ENCODE measurements at places on chromosomes 3 and 15.

GRCh38 chr15:49621401-49621811, 558 bp downstream of the DTWD1 start:
- no peak for DNase-seq

GRCh38 chr3:23574822-23575315, 230.9 kb upstream of the UBE2E1 start:
- no peak for DNase-seq

DNA sequence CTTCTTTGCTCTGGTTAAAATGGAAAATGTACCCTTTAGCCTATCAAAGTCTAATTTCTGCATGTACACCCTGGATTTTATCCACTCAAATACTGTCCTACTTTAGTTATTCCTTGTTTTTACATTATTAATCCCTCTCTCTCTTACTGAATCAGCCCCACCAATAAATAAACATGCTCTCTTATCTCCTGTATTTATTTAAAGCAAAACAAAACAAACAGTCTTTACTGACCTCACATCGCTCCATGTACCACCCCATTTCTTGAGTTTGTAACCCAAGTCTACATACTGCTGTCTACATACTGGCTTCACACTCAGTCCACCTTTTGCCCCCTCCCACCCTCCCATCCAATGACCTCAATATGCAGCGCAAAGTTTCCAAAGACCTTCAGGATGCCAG, 113.3 kb upstream of the RORA start:
- no peak for DNase-seq

DNA sequence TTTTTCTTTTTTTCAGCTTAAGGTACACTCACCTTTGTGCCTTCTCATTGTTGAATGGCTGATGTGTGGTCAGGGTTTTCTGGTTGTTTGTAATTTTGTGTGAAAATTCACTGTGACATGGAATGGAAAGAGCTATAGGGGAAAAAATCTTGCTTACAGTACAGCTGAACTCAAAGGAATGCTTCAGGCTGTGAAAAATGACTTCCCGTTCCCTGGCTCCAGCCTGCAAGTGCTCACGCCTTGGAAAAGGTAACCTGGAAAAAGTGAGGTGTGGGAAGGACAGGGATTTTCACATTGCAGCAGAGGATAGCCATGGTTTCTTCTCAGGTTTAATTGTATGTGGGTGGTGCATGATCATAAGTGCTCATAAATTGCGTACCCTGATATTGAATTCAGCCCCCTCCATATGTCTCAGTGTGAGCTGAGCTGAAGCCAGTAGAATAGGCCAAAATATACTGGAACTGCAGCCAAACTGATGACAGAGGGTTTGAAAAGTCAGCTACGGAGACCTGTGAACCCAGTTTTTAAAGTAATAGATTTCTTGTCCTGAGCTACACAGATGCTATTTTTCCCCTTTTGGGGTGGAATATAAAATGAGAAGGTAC, 228.7 kb upstream of the RASGRP1 start:
- DNase-seq = no peak

DNA sequence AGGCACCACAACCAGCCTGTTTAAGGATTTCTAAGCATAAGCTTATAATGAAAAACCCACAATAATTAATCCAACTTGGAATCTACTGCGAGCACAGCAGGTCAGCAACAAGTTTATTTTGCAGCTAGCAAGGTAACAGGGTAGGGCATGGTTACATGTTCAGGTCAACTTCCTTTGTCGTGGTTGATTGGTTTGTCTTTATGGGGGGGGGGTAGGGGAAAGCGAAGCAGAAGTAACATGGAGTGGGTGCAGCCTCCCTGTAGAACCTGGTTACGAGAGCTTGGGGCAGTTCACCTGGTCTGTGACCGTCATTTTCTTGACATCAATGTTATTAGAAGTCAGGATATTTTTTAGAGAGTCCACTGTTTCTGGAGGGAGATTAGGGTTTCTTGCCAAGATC, 15.1 kb downstream of the APOD start:
- no peak for DNase-seq

DNA sequence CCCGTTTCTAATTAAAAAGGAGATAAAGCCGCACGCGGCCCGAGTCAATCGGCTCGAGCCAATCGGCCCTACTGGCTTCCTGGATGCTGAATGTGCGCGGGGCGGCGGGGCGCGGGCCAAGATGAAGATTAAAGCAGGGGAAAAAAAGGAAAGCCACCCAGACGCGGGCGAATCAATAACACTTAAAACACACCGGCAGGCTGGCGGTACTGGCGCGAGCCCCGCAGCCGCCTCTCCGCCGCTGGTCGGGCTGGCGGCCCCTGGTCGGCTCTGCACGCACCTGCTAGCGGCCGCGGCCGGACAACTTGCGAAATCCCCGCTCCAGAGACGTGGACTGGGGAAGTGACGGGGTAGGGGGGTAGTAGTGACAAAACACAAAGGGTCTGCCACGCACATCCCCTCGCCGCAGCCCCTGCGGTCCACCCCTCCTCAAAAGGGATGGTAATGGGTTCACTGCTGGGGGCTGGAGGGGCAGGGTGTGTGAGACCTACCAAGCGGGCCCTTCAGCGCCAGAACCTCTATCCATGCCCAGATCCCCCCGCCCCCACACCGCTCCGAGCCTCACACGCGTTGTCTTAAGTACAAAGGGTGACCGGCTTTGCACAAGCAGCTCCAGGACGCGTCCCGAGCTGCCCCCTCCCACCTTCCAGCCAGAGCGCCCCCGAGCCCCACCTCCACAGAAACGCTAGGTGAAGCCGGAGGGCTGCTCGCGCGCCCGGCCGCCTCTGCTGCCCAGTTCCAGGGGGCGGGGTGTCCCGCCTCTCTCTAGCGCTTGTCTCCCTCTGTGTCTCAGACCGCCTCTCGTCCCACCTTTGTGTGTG, 1.4 kb downstream of the WNT7A start:
- no peak for DNase-seq

Measured in GM06990 (cell line).